ENCODE measurements at places on chromosomes 2 and 18.

- no peak for DNase-seq
Observed at GRCh38 chr2:88078643-88079172, 11.1 kb downstream of the SMYD1 start.

DNA sequence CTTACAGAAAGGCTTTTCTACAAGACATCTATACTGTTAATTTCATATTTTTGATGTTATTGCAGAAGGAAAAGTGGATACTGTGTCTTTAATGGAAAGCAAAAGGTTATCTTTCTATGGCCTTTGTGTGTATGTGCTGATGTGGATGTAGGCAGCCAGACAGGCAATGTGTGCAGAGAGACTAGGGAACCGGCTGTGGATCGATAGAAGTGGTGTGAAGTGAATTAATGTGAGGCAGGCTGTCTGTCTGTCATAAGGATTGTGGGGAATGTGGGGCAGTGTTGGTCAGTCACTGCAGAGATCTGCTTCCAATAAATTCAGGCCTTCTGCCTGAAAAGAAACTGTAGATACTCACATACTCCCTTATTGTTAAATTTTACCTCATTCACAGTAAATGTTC, 156.7 kb downstream of the WDR7 start:
- DNase-seq = no peak

DNA sequence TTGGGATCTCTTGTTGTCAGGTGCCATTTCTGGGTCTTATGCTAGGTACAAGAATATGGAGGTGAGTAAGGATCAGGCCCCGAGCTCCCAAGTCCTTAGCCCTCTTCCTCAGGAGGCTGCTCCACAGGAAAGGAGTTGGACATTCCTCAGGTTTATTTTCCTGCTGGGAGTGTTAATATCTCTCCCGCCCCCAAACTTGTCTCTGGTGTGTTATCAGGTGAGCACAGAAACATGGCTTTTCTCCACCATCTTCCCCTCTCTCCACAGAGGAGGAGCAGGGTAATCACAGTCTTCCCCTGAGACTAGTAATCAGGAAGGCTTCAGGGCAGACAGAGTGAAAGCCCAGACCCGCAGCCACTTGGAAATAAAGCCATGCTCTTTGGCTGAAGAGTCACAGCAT, 73.3 kb upstream of the CAPN13 start:
- DNase-seq = no peak

DNA sequence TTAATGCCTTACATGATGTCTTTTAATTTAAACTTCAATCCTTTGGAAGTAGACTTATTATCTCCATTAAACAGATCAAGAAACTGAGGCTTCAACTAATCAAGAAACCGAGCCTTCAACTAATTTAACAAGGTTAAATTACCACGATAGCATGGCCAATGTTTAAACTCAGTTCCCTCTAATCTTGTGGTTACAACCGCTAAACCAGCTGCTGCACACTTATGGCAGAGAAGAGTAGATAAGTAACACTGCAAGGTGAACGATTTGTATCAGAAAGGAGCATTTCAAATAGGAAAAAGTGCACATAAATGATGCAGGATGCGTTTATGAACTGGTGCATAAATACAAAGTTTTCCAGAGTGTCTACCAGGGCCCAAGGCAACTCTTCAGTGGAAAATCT, 144.6 kb upstream of the CAVIN2 start:
- DNase-seq = no peak

DNA sequence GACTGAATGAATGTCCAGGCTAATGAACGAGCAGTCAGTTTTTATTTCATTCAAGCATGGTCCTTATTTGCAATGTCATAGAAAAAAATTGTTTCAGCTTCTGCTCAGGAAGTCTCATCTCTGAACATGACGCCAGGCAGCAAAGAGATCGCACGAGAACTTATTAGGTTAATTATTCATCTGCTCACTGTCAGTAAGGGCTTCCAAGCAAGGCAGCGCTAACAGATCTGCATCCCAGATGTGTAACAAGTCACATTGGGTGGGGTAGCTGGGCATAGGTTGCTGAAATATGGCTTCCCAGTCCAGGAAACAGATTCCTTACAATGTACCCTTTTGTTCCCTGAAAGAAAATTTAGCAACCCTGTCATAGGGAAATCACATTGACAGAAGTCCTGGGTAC, 63.5 kb downstream of the ANKRD44 start:
- DNase-seq = no peak

All from tibial nerve (tissue), 4 donors.